ENCODE measurements at places on chromosomes 4 and X.
A peak's percentile ranks its signal among the peaks of the same experiment; 100 is the strongest.

GRCh38 chr4:145406970-145407369, 74.7 kb upstream of the SMAD1 start:
- DNase-seq = no peak

DNA sequence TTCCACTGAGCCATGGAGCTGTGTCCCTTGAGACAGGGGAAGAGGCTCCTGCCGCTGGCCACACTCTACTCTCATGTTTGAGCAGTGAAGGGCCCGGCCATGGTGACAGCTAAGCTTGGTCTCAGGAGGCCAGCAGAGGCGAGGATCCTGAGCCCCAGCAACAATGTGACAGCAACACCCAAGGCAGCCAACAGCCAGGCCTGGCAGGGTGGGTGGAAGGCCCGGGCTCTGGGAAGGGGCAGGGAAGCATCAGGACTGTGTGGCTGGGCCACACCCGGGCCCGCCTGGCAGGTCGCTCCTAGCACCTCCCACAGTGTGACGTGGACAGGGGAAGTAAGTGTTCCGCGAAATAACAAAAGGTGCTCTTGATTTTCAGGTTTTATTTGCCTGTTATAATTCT, 24.8 kb downstream of the L1CAM start:
- DNase-seq = no peak

DNA sequence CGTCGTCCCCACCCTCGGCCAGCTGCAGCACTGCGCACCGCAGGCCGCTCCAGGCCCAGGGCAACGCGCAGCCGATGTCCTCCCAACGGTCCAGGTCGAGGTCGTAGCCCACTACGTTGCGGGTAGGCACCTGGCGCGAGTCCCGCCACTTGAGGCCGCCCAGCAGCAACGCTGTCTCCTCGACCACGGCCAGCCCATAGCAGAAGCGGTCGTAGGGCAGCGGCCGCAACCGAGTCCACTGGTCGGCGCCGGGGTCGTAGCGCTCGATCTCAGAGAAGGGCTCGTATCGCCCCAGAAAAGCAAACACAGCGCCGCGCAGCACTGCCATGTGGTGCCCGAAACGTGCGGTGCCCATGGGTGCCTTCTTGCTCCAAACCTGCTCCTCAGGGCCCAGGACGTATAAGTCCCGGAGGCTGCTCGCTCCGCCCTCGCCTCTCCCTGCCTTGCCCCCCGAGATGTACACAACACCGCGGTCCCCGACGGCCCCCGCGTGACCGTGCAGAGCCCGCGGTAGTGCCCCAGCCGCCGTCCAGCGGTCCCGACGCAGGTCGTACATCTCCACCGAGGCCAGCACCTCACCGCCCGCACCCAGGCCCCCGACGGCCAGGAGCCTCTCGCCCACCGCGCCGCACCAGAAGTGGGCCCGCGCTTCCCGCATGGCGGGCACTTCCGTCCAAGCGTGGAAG, 2.1 kb downstream of the KLHL34 start:
- DNase-seq = no peak

- no peak for DNase-seq
These were observed 239.0 kb upstream of the GLRA2 start for GRCh38 chrX:14290335-14290734.

GRCh38 chr4:1169171-1169671, 3.2 kb downstream of the SPON2 start:
- DNase-seq = no peak

DNA sequence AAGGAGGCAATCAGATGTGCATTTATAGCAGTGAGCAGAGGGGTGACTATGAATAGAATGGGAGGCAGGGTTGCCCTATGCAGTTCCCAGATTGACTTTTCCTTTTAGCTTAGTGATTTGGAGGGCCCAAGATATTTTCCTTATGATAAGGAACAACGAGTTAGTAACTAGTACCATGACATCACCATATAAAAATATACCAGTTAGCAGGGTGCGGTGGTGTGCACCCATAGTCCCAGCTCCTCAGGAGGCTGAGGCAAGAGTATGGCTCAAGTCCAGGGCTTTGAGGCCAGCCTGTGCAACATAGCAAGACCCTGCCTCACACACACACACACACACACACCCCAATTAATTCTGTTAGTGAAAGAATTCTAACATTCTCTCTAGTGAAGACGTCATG, 53.0 kb downstream of the IL13RA2 start:
- DNase-seq = no peak

- no peak for DNase-seq
These were observed 2.8 kb upstream of the CLCN5 start for GRCh38 chrX:49919617-49920016.

DNA sequence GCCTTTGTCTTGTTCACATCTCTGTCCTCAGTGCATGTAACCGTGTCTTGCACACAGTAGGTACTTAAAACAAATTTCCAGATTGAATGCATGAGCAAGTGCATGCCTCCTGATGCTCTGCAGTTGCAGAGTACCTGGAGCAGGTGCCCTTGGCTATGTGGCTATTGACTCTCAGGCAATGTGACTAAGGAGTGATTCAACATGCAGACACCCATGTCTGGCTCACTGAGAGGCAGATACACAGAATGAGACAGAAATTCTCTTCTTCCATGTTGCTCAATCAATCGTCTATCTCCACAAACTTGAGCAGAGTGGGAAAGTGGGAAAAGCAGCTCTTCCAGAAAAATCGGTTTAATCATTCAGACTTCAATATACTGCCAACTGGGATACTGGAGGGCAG, 111.0 kb downstream of the CHRDL1 start:
- DNase-seq = no peak

GRCh38 chr4:19455196-19455595, 796.5 kb upstream of the SLIT2 start:
- DNase-seq = no peak

DNA sequence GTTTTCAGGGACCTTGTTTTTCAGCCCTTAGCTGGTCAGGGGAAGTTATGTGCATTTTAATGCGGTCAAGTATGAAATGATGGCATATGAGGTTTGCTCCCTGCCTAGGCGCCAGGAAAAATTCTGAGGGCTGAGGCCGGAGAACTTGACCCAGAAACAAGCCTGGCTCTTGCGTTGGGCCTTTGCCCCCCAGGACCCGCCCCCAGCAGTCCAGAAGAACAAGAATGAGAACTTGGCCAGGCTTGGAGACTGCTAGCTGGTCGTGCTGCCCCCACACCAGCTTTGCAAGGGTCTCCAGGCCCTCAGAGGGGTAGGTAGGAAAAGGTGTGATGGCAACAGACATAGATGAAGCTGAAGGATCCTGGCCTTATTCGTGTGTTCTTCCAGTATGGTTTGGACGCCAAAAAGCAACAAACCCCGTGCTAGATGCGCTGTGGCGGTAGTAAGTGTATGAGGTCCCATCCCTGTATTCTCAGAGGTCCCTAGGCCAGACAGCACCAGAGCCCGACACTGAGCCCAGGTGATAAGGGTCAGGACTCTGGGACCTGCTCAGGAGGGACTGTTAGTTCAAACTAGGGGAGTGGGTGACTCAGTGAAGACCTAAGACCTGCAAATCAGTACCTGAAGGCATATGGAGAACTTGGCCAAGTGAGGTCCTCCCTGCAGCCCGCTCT, 10.5 kb downstream of the NKX3-2 start:
- DNase-seq = no peak

- no peak for DNase-seq
These were observed 6.0 kb downstream of the AVPR2 start for GRCh38 chrX:153910446-153910845.

DNA sequence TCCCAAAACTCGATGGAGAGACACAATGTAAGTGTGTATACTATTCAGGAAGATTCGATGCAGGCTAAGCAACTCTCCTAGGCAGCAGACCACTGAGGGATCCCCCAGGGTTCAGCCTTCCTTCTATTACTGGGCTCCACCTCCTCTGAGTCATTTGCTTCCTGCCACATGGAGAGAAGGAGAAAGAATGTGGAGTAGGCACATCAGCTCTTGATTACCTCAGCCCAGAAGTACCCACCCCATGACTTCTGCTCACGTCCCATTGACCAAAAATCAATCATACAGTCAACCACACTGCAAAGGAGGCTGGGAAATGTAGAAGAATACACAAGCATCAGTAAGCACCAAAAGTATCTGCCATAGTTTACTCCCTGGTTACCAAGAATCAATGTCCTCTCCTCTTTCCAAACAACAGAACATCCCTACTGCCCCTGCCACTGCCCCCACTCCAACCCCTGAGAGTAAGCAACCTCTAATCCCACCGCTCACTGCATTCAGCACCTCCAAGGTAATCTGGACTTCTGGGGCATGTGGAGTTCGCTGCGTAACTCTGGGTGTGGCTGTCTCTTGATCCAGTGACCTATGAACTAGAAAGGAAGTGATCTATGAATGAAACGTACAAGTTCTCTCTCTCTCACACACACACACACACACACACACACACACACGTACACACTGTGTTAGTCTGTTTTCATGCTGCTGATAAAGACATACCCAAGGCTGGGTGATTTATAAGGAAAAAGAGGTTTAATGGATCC, 91.2 kb upstream of the C1QTNF7 start:
- no peak for DNase-seq

DNA sequence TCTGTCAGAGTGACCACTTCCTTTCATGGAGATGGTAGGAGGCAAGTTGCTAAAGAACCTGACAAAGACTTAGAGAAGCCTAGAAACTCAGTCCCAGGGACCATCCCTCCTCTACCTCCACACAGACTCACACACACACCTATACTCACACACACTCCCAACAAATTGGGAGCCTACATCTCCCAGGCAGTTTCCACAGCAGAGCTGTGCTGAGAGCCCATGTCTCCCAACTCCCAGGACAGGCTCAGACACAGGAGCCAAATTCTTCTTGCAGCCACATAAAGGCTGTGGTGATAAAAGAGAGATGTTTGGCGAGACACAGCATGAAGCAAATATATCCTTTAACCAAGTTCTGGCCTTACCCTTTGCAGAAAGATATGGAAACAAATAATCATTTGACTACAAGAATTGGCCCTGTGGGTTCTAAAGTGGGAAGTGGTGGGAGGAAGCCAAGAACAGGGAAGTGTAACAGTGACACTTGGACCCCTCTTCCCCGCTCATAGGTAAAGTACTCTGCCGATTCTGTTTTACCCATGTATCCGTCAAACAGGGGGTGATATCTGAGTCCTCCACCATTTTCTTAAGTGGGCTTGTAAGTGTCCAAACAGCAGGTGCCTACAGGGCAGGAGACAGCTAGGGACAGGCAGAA, 11.0 kb upstream of the IDS start:
- DNase-seq = no peak

DNA sequence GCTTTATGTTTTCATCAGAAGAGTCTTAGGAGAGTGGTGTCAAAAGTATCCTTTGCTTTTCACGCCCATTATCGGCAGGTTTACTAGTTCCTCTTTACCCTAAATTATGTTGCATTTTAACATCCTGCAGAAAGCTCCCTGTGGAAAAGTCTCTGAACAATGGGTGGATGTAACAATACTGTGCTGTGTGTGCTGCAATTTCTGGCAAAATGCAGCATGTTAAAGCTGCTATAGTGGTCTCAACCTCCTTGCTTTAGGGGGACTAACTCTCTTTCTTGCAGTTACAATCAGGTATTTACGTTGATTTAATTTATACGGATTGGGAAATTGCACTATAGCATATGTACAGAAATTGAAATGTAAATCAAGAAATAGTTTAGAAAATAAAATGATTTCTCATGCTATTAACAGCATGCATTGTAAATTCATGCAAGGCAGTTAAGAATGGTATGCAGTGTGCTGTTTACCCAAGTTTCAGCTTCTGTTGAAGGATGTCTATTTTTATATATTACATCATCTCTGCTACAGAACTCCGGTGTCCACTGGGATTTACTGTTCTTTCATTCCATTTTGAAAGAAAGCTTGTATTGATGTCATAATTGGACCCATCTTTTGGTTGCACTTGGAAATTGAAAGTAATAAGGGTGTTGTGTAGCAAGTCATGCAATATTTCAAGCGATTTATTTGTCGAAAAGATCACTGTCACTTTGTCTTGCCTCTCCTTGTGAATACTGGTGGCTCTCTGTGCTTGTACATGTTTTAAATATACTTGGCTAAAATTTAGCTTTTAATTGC, 145.7 kb downstream of the RAPGEF2 start:
- DNase-seq = no peak

DNA sequence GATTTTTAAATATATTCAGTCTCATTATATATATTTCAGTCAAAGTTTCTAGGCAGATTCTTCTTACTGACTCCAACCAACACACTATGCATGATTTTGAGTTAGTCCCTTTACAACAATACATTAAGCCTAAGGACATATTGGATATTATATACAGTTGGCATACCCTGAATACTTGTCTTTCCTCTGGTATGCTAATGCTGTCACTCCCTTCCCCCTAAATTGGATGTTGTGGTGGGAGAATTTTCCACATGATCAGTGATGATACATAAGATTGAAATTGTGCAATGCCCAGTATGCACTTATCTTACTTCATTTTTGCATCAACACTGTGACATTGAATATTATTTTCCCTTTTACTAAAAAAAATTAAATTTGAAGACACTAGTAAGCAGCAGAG, 935.2 kb downstream of the PCDH7 start:
- no peak for DNase-seq

- DNase-seq = no peak
These were observed 69.7 kb upstream of the NUDT6 start for GRCh38 chr4:122992057-122992456.

- no peak for DNase-seq
These were observed 311.4 kb downstream of the EPHA5 start for GRCh38 chr4:65358914-65359313.

- DNase-seq = no peak
These were observed 57.5 kb upstream of the SORCS2 start for GRCh38 chr4:7134737-7135388.

- DNase-seq = no peak
These were observed 460.4 kb upstream of the GALNT7 start for GRCh38 chr4:172708184-172708583.

DNA sequence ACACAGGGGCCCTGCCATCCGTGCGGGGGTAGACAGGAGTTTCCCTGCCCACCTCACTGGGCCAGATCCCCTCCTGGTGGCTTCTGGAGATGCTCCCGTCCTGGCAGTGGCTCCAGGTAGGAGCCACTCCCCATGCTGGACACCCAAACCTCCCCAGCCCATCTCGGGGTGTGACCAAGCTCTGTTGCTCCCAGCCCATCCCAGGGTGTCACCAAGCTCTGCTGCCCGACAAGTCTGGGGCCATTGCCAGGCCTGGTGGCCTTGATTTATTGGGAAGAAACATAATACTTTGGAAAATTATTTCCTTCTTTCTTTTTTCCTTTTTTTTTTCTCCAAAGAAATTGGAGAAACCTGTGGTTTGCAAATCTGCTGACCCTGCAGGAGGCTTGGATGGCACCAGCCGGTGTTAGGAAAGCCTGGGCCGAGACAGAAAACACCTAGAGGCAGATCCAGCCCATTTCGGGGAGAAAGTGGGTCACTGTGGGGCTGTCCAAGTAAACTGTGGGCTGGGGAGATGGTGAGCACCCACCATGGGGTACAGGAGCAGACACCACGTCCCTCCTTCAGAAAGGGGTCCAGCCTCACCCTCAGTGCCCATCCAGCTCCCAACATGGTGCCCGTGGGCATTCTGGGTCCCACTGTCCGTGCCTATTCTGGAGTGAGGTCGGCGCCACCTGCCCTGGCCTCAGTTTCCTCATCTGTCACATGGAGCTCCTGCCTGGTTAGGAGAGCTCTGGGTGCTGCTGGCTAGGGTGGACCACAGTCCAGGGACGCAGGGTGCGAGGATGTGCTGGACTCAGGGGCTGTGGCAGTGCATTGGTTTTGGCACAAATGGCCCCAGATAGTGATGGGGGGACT, 59.4 kb upstream of the ADRA2C start:
- no peak for DNase-seq

- DNase-seq = peak; percentile 42
These were observed 21.7 kb upstream of the CD38 start for GRCh38 chr4:15756361-15756861.

GRCh38 chr4:76298227-76298626, 8.3 kb upstream of the STBD1 start:
- DNase-seq = no peak

- DNase-seq = no peak
These were observed 215.1 kb upstream of the SFRP2 start for GRCh38 chr4:154004016-154004415.
